ENCODE measurements at places on chromosomes 3 and 15.

GRCh38 chr3:102398176-102398575 is 36.6 kb upstream of the ZPLD1 start:
- DNase-seq: no peak

DNA sequence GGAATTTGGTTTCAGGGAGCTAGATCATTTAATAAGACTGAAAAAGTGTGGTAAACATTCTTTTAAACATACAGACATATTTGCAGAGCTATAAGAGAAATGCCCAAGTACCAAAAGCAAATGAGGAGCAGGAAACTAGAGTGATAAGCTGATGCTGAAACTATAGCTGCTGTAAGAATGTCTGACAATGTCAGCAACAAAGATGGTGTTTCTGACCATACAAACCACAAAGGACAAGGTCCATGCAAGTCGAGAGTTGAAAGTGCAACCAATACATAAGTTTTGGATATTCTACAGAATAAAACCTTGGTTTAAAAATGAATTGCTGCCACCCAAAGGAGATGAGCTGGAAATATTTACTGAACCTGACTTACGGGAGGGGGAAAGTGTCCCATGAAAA is 610.2 kb downstream of the TBL1XR1 start:
- no peak for DNase-seq

DNA sequence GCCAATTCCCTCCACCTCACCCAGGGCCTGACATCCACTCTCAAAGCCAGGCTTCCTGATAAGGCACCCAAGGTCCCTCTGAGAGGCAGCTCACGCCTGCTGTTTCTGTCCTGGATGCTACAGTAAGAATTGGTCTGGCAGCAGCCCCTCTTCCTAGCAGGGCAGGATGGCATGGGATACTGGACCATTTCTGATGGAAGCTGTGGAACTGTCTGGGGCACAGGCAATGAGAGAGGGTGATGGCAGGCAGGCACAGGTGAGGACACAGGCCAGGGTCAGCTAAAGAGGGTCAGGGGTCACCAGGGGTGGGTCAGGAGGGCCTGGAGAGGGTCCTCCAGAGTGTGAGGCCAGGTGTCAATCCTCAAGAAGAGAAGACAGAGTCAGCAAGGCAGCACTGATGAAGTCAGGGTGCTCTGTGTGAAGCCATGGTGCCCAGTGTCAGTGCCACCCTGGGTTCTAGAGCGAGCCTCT is 41.9 kb upstream of the SLC41A3 start:
- DNase-seq: no peak

- DNase-seq: no peak
Observed at GRCh38 chr3:27800261-27800660, 78.1 kb upstream of the EOMES start.

GRCh38 chr3:98887684-98888083 is 13.8 kb downstream of the DCBLD2 start:
- DNase-seq: no peak
